MCF 10A (cell line): ENCODE measurements at places on chromosomes 16 and 17.
A peak's percentile ranks its signal among the peaks of the same experiment; 100 is the strongest.

- no peak for DNase-seq
These were observed 257 bp downstream of the SNAI3 start for GRCh38 chr16:88686062-88686438.

- no peak for DNase-seq
These were observed 110.2 kb downstream of the HS3ST3A1 start for GRCh38 chr17:13491491-13491890.

DNA sequence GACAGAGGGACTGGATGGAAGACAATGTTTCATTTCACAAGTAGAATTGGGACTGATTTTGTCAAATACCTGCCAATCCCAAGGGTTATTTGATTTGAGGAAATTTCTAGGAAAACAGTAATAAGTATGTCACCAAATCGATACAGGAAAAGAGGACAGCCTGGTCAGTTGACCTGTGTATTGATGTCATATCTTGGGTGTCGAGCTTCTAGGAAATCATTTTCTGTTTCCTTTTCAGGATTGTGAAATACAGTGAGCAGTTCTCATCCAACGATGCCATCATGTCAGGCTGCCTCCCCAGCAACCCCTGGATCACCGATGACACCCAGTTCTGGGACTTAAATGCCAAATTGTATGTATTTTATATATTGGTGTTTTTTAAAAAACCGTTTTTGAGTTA is 56.1 kb downstream of the RGS9 start:
- peak; percentile 11 for DNase-seq

- DNase-seq = no peak
These were observed 33.9 kb downstream of the MYH11 start for GRCh38 chr16:15822957-15823356.

DNA sequence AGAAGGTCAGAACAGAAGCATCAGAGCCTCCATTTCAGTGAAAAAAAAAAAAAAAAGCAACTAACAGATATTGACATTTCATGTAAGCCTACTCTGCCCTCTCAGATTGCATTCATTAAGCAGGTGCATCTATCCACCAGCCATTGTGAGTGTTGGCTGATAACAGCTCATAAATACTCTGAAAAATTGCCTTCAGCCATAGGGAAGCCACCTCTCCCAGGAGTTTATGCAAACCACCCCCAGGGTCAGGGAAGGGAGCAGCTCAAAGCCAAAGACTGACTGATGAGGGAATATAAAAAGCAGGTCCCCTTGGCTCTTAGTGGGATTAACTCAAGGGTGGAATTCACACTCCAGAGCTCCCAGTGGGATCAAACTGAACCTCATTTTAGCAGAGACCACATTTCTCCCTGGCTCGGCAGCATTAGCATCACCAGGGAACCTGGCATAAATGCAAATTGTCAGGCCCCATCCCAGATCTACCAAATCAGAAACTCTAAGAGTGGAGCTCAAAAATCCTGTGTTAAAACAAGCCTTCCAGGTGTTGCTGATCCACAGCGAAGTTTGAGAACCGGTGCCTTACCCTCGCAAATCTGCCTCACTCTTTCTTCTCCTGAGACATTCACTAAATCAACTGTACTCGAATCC is 14.2 kb downstream of the APOH start:
- DNase-seq = no peak

- DNase-seq = no peak
These were observed 14.7 kb upstream of the SDK2 start for GRCh38 chr17:73658821-73659515.

GRCh38 chr17:69450918-69451317 is 36.4 kb downstream of the MAP2K6 start:
- no peak for DNase-seq

- no peak for DNase-seq
These were observed 13.2 kb downstream of the USP6 start for GRCh38 chr17:5128905-5129535.

DNA sequence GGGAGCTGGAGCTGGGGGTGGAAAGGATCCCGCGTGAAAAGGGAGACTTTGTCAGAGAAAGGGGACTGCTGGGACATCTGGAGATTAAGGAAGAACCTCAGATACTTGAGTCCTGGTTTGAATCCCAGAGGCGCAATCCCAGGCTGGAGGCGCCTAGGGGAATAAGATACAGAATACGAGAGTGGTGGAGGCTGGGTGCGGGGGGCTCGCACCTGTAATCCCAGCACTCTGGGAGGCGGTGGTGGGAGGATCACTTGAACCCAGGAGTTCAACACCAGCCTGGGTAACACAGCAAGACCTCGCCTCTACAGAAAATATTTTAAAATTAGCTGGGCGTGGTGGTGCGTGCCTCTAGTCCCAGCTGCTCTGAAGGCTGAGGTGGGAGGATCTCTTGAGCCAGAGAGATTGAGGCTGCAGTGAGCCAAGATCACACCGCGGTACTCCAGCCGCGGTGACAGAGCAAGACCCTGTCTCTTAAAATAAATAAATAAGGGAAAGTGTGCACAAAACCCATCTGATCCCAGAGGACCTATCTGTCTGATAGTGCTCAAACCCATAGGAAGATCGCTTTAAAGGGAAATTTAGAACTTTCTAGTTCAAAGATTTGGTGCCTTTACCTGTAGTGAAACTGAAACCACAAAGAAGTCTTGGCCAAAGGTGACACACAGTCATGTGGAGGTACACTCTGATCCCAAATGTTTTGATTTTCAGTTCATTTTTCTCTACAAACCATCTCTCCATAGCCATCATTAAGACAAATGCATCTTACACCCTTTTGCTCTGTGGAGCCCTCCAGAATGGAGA is 617 bp upstream of the SCRN2 start:
- DNase-seq = no peak

GRCh38 chr17:31272236-31272635 is 24.8 kb downstream of the OMG start:
- DNase-seq = no peak

DNA sequence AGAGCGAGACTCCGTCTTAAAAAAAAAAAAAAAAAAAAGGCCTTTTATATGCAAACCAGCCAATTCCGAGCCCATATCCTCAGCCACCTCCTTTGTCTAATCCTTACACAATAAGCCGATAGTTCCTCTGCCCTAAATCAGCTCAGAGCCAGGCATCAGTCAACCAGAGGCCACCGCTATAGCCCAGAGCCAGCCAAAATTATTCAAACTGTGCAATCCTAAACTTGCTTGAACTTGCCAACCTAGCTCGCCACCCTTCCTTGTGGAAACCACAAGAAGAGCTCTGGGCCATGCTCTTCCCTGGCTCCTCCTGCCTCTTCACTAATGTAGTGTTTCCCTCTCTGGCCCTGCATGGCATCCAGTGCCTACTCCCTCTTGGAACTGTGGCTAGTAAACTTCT is 17.7 kb downstream of the ITGAL start:
- peak; percentile 95 for DNase-seq

DNA sequence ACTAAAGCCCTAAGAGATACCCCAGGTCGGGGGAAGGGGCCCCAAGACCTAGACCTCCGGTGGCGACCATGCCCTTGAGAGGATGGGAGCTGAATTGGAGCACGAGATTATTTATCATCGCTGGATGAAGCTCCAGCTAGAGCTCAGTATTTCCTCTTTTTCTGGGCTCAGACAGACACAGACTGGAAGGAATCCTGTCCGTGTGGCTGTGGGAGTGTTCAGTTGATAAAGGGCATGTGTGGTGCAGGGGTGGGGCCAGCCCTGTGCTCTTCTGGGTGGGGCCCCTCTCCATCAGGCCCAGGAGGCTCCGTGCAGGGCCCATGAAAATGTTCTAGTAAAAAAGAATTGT is 6.3 kb upstream of the CBX4 start:
- DNase-seq = no peak

- DNase-seq = no peak
These were observed 7.7 kb upstream of the SPATA2L start for GRCh38 chr16:89709166-89709565.

GRCh38 chr16:81096715-81097208 is 567 bp upstream of the GCSH start:
- DNase-seq = no peak

GRCh38 chr17:56629531-56630075 is 36.1 kb downstream of the NOG start:
- no peak for DNase-seq

DNA sequence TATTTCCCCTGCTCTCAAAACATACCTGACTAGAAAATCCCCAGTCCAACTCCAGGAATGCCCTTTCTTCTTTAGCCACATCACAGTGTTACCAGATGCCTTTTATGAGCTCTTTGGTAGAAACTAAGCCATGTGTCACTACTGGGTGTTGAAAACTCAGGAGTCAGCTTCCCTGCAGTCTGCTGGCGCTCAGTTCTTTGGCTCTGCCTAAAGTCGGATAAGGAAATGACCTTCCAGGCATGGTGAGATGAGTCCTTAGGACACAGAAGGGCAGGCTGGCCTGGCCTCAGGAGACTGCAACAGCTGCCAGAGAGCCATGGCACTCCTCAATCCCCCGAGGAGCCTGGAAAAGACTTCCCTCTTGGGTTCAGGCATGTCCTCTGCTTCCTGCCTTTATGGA is 89.1 kb downstream of the CDH13 start:
- DNase-seq = no peak

DNA sequence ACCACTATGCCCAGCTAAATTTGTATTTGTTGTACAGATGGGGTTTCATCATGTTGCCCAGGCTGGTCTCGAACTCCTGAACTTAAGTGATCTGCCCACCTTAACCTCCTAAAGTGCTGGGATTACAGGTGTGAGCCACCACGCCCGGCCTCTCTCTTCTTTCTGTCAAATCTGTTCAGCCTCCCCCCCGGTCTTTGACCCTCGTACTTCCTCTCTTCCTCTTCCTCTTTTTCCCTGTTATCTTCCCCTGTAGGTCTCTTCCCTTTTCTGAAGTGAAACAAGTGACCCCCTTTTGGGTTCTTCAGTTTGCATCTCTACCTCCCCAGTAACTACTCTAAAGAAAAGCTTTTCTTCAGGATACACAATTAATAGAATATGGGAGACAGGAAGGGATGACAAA is 31.7 kb upstream of the DHX40 start:
- no peak for DNase-seq

- no peak for DNase-seq
These were observed 25.5 kb downstream of the LDAF1 start for GRCh38 chr16:21183995-21184394.

DNA sequence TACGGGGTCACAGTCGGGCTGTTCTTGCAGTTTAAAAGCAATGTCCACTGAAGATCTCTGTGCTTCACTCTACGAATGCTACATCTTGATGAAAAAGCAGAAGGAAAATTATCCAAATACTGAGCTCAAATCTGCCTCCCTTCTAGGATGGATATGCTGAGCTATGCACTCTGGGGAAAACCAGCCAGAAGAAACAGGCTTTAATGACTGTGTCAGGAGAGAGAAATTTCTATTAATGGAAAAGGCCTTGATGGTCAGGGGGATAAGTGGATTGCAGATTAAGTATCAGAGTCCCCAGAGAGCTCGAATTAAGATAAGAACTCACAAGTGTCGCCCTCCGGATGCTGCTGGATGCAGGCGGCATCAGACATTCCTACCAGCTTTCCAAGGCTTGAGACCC is 39.6 kb upstream of the RCVRN start:
- DNase-seq = no peak

- DNase-seq = no peak
These were observed 1.5 kb upstream of the NEURL4 start for GRCh38 chr17:7330638-7331015.

GRCh38 chr17:10041916-10042588 is 137.0 kb upstream of the RCVRN start:
- DNase-seq = no peak

DNA sequence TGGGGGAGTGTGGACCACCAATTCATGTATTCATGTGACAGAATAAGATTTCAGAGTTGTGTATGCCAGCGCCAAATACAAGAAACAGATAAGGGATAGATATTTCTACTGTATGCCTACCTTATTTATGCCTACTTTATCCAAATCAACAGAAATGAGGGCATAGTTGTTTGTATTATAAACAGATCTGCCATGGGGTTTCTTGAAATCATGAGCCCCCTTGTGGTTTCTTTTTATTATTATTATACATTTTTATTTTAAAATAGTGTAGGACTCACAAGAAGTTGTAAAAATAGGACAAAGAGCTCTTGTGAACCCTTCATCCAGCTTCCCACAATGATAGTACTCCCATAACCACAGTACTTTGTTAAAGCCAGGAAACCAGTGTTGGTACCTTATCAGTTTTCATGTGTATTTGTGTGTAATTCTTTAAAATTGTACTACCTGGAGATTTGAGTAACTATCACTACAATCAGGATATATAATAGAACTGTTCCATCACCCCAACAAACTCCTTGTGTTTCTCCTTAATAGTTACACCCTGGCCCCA is 229.4 kb downstream of the CCDC182 start:
- no peak for DNase-seq

- DNase-seq = no peak
These were observed 14.7 kb downstream of the PEMT start for GRCh38 chr17:17576772-17577234.

GRCh38 chr17:79045001-79045729 is 21.2 kb downstream of the C1QTNF1 start:
- no peak for DNase-seq

DNA sequence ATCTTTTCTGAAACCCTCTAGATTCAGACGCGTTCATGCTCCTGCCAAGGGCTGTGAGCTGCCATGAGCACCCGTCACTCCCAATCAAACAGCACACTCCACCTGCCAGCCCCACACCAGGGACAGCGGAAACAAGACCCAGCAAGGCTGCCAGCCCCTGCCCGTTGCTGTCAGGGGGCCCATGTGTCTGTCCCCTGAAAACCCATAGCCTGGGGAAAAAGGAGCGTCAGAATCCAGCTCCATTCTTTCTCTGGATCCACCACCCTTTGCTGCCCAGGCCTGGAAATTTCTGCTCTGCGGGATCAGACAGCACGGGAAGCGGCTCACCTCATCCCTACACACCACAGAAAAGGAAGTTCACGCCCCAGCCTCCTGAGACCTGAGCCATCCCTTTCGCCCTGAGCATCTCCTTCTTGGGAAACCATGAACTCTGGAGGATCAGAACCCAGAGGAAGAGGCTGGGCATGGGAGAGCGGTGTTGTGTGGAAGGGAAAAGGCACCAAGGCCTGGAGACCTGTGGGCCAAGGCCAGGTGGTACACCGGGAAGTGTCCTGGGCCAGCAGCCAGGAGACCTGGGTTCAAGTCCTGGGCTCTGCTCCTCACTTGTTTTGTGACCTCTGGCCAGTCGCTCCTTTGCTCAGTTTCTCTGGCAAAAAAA is 51.5 kb upstream of the RCVRN start:
- no peak for DNase-seq

DNA sequence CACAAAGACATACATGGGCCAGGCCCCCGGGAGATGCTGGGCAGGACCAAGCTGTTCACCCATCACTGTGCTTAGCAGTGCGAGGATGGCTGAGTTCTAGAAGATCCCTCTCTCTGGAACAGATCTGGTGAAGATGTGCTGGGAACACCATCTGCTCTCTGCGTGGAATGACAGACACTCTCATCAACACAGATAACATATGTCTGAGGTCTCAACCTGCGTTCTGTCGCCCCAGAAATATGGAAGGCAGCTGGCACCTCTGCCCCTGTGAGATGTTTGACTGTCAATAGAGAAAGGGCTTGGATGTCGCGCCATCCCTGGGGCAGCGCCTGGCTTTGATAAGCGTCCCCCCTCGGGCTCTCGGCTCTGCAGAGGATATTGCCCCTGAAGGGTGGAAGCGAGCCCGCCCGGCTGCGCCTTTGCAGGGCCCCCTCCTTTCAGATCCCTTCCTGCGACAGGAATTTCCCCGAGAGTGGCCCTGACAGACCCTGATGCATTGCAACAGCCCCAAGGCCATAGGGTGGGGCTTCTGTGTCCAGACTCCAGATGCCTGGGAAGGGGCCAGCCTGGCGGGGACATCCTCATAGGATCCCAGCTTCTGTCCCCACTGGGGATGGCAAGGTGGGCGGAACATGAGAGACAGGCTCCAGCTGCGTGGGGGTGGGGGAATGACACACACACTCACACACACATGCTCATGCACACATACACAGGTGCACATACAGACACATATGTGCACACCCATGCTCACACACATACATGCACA is 86.9 kb upstream of the ZNF469 start:
- no peak for DNase-seq
